ENCODE measurements at places on chromosomes 2 and 18.

DNA sequence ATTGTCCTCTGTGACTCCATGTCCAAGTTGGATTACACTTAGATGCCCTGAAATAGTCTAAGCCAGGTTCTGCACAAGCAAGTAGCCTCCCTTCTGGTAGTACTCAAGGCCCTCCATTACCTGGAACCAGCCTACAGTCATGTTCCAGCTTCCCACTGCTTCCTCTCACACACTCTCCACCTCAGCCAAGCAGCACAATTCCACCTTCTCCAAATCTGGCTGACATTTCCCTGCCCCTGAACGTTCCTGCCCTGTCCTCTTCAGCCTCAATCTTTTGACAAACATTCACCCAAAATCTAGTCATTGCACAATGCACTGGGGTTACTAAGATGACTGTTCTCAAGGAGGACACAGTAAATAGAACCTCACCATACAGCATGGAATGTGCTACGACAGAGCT, 95.3 kb upstream of the KLHL29 start:
- no peak for DNase-seq

GRCh38 chr18:7662866-7663265, 95.8 kb downstream of the PTPRM start:
- DNase-seq = no peak

- no peak for DNase-seq
These were observed 38.3 kb downstream of the DHRS9 start for GRCh38 chr2:169107645-169108044.

- no peak for DNase-seq
These were observed 130.5 kb upstream of the SLC1A4 start for GRCh38 chr2:64858541-64859311.

DNA sequence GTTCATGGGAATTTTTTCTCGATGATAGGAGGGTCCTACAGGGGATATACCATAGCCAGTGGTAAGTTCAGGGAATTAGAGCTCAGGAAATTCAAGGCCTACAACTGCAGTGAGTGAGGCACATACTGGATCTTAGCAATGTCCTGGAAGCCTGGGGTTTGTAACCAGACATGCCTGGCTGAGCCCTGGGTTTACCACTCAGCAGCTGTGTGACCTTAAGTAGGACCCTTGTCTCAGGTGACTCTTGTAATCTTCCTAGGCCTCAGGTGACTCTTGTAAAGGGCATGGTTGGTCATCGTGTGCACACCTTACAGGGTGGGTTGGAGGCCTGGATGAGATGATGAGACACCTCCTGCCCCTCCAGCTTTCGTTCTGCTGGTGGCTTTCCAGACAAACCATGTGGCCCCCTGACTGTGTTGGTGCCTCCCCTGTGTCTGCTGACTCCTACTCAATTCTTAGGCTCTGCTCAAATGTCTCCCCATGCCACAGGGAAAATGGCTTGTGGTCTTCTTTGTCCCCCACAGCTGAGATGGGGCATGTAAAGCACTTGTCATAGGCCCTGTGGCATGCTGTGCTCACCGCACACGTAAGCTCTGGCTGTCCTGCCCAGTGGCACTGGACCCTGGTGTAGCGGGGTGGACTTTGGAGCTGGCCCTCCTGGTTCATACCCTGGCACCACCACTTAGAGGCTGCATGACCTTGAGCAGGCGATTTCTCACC, 94.1 kb downstream of the FHOD3 start:
- no peak for DNase-seq

- no peak for DNase-seq
These were observed 37.9 kb downstream of the RBBP8 start for GRCh38 chr18:22971038-22971437.

DNA sequence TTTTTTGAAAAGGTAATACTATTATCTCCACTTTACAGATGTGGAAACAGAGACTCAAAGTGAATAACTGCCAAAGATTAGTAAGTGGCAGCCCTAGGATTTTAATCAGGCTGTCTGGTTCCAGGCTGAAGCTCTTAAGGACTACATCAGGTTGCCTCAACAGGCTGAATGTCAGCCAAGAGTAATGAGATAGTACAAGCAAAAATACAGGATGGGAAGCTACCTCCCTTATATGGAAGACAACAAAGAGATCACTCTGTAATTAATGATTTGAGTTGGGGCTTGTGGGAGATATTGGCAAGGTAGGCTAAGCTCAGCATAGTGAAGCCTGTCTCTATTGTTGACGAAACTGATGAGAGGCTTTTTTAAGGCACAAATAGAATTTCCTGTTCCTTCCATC, 323.1 kb downstream of the KCNJ3 start:
- no peak for DNase-seq

GRCh38 chr2:54143780-54144179, 28.4 kb downstream of the ACYP2 start:
- DNase-seq = no peak

DNA sequence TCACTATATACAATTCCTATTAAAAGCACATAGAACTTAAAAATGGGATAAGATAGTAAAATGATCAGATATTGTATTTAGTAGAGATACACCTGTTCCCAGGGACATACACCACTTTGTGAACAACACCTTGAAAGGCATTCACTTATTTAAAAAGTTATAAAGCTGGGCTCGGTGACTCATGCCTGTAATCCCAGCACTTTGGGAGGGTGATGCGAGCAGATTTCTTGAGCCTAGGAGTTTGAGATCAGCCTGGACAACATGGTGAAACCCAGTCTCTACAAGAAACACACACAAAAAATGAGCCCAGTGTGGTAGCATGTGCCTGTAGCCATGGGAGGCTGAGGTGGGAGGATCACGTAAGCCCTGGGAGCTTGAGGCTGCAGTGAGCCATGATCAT, 90.9 kb downstream of the RAPGEF4 start:
- no peak for DNase-seq

GRCh38 chr18:23888881-23889280, 125.7 kb upstream of the TTC39C start:
- DNase-seq = no peak

DNA sequence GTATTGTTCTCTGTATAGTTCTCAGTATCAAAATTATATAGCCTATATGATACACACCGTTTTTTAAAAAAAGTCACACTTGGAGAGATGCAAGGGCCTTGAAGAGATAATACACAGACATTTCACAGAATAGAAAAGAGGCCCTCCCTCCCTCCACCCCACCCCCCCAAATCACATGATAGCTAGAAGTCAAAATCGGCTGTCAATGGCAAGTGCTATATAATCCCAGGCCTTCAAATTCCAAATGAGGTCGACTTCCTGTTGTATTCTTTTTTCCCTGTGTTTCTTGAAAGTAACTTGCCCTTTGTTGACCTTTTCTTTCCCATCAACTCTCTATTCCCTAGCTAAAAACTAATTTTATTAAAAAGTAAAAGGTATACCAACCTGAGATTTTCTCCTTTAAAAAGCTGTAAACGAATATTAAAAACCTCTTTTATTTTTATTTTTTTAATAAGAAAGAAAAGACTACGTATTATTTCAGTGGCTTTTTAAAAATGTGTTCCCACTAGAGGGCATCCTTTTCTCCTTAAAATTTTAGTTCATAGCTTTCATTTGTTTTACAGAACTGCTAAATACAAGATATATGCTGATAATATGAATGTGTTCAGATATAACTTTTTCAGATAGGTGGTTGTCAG, 46.6 kb downstream of the KCMF1 start:
- DNase-seq = peak; percentile 48

DNA sequence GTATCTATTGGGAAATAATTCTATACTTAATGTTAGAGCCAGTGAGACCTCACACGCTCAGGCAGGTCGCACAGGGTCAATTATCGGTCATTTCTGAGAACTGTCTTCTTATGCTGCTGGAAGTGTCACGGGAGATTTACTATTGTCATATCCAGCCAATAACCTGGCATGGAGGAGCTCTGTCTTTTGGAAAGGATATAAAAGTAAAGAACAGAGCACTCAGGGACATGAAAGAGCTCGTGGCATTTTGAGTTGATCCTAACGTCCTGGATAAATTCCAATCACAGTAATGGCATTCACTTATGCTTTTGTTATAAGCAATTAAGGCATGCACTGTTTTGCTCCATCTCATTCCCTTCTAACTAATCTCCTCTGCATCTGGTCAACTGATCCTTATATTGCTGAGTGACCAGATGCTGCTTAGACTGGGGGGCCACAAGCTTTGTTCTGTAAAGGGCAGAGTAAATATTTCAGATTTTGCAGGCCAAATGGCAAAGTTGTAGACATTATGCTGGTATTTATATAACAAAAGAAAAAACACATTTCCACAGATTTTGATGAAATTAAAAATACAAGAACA, 453.5 kb upstream of the SMIM21 start:
- no peak for DNase-seq

Data from astrocyte of the spinal cord (primary cell).